Fibroblast of skin of left biceps (primary cell): ENCODE measurements at places on chromosomes 13 and 19.

DNA sequence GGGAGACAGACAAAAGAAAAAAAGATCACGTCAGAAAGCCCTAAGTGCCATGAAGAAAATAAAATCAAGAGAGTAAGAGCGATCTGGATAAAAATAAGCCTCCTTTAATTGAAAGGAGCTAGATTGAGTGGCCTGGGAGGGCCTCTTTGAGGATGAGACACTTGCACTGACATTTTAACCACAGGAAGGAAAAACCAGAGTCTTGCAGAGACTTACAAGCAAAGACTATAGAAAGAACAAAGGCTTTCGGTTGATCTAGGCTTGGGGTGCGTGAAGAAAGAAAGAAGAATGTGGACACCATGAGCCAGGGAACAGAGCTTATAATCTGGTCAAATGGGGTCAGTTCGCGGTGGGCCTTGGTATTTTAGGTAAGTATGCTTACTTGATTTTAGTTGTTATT, 342.7 kb downstream of the COG6 start:
- no peak for DNase-seq

DNA sequence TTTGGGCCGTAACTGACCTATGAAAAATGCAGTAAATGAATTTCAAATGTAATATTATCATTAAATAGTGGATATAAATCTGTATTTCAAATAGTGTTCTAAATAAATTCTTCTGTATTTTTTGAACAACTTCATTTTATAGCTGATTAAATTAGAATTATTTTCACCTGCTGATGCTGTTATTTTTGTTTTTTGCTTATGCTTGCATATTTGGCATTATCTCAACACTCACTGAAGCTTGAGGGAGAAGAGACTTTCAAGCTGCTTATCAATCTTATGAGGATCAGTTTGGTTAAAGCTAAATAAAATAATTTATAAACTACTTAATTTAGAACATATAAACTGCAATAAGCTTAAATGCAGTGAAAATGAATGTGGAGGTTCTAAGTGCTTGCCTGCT, 251.3 kb upstream of the PCDH9 start:
- no peak for DNase-seq

- DNase-seq, result no peak
Observed at GRCh38 chr19:51327066-51328001, 14.6 kb downstream of the VSIG10L start.

GRCh38 chr19:543910-544608, at the start of gene GZMM:
Gene GZMM (plus strand): TSS chr19:544053. CDS start chr19:544072, 19 bp downstream.
- no peak for DNase-seq

GRCh38 chr13:110388108-110388943, 81.2 kb downstream of the COL4A2 start:
- DNase-seq, result no peak

DNA sequence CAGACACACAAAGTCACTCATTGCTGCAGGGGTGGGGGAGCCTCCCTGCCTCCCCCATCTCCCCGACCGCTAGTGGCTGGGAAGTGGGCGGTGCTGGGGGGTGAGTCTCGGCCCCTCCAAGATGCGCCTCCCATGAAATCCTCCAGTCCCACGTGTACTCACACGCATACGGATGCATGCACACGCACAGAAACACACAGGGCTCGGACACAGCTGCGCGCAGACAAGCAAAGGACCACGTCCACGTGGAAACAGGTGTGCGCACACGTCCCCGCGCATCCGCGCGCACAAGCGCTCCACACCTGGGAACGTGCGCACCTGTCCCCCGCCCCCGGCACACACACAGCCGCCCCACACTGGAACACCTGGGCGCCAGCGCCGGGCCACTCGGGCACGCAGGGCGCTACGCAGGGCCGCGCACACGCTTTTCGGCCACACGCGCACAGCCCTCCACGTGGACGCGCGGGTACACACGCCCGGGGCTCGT, 687 bp downstream of the MATK start:
- no peak for DNase-seq

DNA sequence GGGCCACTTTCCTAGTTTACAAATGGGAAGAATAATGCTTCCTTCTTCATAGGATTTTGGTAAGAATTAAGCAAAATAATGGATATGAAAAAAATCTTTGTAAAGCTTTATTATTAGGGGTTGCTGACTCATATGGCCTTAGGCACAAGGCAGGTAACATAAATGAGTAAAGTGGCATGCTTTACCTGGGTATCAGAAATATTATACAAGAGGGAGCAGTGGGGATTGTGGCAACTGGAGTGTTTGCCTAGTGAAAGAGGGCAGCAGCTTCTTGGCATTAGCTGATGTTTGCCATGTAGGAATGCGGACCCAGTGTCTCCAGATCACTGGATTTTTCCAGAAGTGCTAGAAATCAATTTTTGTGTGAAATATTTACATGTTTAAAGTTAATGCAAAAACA, 19.5 kb downstream of the WDFY2 start:
- no peak for DNase-seq
